ENCODE measurements at places on chromosomes 16 and 17.
A peak's percentile ranks its signal among the peaks of the same experiment; 100 is the strongest.

DNA sequence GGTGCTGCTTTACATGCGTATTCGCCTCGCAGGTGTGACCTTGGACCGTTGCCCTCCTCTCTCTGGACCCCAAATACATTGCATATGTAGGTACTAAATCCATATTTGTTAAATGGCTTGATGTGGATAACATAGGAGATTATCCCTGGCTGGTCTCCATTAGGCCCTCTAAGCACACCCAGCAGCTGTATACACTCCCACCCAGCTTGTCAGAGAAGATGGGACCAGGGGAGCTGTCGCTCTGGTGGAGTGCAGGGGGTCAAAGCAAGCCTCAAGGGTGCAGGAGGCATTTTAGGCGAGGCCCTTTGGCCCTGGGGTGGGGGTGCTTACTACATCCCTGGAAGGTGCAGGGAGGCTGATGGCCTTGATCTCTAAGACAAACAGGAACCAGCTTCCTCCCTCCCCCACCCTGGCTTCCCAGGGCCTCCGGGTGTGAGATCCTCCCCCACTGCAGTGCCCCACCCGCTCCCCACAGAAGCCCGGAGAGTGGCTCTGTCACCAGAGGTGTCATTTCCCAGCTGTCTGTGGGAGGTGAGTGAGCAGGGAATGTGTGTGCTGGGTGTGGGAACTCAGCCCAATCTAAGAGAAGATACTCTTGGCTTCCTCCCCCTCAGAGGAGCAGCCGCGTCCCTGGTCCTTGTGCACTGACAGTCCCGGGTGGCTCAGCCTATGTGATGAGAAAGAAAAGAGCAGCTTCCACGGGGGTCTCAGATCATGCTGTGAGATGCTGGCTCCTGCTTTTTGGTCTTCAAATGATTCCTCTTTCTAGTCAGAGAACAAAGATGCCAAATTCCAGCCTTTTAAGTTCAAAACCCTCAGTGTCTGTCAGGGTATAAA, 1.4 kb upstream of the VAMP2 start:
- DNase-seq, result peak; percentile 72

DNA sequence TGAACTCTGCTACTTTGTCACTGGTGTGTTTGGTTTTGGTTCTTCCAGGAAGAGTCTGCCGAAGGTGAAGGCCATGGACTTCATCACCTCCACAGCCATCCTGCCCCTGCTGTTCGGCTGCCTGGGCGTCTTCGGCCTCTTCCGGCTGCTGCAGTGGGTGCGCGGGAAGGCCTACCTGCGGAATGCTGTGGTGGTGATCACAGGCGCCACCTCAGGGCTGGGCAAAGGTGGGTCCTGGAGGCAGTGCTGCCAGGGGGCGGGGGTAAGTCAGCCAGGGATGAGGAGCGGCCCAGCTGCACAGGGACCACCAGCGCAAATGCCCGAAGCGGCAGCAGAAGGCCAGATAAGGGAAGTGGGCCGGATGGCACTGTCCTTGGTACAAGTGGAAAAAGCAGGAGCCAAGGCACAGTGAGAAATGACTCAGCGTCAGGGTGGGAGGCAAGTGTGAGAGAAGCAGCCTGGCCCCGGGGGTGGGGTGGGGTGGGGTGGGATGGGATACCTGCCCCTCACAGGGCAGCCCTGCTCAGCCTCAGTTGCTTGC, 41.9 kb downstream of the TMEM11 start:
- no peak for DNase-seq

GRCh38 chr17:80251966-80252365, 8.7 kb upstream of the RNF213 start:
- DNase-seq, result no peak

- no peak for DNase-seq
Observed at GRCh38 chr16:11650641-11651591, 17.3 kb upstream of the SNN start.

DNA sequence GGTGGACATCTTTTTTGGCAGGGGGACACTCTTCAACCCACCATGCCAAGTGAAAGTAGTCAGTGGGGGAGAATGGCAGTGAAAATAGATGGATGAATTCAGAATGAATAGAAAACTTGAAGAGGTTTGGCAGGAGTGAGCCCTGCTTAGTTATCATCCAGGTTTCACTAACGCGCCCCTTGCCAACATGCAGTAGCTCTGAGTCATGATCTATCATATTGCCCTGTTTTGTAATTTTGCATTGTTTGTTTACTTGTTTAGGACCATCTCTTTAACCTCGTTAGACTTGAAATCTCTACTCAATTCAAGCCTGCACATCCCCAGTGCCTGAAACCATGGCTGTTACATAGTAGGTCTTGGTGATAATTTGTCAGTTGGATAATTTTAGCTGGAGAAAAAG, 116.7 kb downstream of the RBFOX1 start:
- DNase-seq, result no peak
